ENCODE measurements at places on chromosomes 12 and 14.

- DNase-seq: no peak
These were observed 169.5 kb upstream of the FKBP4 start for GRCh38 chr12:2625289-2625612.

GRCh38 chr12:41142376-41142775, 45.7 kb upstream of the PDZRN4 start:
- DNase-seq: no peak

- no peak for DNase-seq
These were observed 4.4 kb downstream of the AMHR2 start for GRCh38 chr12:53427905-53428594.

GRCh38 chr14:69326611-69327010, 66.7 kb downstream of the GALNT16 start:
- DNase-seq: peak; percentile 28

- no peak for DNase-seq
These were observed 4.0 kb downstream of the LTB4R start for GRCh38 chr14:24315243-24315806.

- no peak for DNase-seq
These were observed 1144.5 kb downstream of the FSCB start for GRCh38 chr14:43362586-43362985.

DNA sequence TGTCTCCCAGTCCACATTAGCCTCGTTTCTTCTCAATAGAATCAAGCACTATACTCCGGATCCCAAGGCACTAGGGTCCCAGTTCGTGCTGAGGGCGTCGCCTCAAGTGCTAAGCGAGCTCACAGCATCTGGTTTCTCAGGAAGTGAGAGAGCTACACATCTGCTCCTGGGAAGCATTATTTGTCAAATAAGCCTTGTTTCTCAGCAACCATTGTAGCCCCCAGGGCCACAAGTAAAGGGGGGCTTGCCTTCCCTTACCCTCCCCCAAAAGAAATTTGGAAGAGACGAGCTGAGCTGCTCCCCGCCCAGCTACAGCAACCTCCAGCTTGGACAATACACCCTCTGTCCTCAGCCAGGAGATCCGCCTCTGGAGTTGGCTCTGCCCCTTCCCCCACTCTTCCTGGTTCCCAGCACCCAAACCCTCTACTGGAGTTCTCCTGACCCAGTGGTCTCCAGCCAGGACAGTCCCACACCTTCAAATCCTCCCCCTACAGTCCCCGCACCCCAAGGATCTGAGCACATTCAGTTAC, 5.7 kb upstream of the TNS2 start:
- DNase-seq: peak; percentile 78

DNA sequence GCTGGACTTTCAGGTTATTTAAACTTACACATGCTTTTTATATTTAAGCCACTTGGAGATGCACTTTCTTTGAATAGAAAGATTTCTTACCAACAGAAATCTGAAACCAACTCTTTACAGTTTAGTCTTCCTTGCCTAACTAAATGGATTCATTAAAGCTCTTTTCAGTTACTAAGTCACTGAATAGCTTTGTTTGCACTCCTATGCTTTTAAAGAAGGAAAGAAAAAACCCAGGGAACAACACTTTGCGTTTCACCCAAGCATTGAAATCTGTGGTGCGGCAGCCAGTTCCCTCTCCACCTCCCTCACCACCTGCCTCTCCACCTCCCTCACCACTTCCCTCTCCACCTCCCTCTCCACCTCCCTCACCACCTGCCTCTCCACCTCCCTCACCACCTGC, 70.3 kb downstream of the RIMBP2 start:
- DNase-seq: no peak

GRCh38 chr12:104835317-104835716, 122.8 kb downstream of the SLC41A2 start:
- no peak for DNase-seq

DNA sequence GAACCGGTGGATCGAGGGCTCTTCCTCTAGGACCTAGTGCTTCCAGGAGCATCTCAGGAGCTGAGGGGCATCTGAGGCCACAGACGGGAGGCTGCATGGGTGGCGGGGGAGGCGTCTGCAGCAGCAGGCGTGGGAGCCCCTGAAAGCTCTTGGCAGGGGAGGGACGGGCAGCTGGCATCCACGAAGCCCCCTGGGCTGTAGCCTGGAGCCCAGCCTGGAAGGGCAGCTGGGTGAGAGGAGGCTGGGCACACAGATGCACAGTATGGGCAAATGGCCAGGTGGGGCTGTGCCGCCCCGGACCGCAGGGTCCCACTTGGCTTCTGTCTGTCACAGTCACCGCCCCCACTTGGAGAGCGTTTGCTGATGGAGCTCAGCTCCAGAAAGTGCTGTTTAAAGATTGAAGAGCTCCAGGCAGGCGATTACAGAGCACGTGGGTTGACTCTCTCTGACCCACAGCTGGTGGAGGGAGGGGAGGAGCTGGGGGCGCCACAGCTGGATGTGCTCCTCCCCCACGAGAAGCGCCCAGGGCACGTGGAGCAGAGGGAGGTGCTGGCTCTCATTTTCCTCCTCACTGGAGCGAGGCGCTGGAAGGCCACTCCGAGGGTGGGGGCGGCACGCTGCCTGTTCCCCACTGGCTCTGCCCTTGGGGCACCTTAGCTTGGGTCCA, 155.0 kb upstream of the C14orf180 start:
- no peak for DNase-seq

DNA sequence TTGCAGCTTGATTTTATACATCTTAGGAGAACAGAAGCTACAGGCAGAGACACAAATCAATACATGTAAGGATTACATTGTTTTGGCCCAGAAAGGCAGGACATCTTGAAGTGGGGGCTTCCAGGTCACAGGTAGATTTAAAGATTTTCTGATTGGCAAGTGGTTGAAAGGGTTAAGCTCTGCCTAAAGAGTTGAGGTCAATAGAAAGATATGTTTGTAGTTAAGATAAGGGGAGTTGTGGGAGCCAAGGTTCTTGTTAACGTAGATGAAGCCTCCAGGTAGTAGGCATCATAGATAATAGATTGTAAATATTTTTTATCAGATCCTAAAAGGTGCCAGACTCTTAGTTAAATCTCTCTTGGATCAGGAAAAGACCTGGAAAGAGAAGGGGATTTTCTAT, 5.5 kb upstream of the DHRS2 start:
- DNase-seq: no peak

DNA sequence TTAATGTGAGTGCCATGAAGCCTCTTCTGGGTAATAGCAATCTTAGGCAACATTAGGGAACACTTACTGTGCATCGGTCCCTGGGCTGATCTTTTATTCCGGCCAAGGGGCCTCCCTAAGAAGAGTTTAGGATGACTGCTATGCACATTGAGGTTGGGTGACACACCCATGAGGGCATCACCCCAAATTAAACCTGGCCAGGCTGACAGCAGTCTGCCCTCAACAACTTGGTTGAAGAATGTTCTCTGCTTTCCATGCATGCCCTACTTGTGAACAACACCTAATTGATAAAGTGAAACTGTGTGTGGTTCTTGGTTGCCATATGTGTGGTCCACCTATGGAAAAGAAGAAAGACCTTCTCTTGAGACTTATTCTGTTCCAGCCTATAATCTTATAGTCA, 1098.0 kb downstream of the BCL11B start:
- DNase-seq: no peak

GRCh38 chr12:124480469-124481256, 86.7 kb downstream of the NCOR2 start:
- no peak for DNase-seq

- no peak for DNase-seq
These were observed 109.6 kb upstream of the SLC38A4 start for GRCh38 chr12:46935271-46935847.

GRCh38 chr14:87998482-87998881, 5.5 kb upstream of the GALC start:
- DNase-seq: no peak

DNA sequence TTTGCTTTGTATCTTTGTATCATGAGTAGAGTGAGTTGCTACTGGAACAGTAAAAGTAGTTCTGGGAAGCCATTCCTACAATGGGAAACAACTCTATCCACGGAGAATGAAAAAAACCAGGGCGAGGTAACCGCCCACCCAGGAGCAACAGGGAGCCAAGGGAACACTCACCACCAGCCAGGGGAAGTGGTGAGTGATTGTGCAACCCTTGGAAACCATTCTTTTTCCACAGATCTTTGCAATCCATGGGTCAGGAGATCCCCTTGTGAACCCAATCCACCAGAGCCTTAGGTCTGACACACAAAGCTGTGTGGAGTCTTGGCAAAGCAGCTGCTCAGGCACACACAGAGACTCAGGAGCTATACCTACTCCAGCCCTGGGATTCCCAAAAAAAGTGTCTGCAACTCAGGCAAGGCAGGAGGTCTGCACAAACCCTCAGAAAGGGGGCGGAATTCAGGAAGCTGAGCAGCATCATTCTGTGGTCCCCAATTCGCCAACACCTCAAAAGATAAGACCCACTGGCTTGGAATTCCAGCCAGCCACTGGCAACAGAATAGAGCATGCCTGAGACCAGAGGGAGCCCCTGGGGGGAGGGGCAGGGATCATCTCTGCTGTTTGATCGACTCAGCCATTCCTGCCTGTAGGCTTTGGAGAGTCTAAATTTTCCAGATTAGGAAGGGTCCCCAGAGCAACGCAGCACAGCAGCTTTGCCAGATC, 52.1 kb upstream of the PPFIA2 start:
- DNase-seq: no peak

GRCh38 chr12:19105463-19105862, 24.1 kb upstream of the PLEKHA5 start:
- no peak for DNase-seq

GRCh38 chr14:96940009-96940408, 142.8 kb downstream of the VRK1 start:
- no peak for DNase-seq

- no peak for DNase-seq
These were observed 162.4 kb downstream of the AKAP6 start for GRCh38 chr14:32491416-32492016.

- DNase-seq: no peak
These were observed 15.9 kb downstream of the PLEKHG3 start for GRCh38 chr14:64720131-64720576.

GRCh38 chr12:116545936-116546335, 13.2 kb upstream of the MAP1LC3B2 start:
- DNase-seq: no peak

DNA sequence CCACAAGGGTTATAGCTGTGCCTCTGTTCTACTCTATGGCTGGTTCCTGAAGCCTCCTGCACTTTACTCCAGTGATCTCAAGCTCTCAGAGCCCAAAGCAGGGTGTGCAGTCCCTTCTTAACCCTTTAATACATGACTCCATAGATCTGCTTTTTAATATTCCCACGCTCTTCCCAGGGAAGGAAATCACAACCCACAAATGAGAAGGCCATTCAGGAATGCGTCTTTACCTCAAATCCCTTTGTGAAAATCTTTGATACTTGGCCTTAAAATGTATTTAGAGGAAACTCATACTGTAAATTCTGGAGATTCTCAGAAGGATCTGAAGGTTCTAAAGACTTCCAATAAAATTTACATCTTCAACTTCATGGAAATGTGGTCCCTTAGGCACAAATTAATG, 17.0 kb downstream of the NID2 start:
- DNase-seq: no peak

GRCh38 chr12:70448371-70448770, 82.3 kb downstream of the KCNMB4 start:
- DNase-seq: no peak

- DNase-seq: no peak
These were observed 461.4 kb upstream of the SYT1 start for GRCh38 chr12:78403136-78403535.

DNA sequence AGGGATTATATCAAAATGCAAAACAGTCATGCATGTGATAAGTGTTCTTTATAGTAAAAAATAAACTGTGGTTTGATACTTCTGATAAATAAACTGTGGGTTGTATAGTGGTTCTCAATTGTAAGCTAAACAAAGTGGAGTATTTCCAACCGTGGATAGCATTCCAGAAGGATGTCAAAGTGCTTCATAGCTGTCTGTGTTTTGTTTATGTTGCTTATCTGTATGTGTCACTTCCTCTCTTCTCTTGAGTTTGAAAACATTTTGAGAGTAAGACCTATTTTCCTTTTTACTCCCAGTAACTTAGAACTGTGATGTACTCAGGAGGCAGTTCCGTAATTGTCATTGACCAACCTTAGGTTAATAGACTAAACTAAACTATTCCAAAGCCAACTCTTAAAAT, 415.8 kb downstream of the TMTC2 start:
- no peak for DNase-seq

DNA sequence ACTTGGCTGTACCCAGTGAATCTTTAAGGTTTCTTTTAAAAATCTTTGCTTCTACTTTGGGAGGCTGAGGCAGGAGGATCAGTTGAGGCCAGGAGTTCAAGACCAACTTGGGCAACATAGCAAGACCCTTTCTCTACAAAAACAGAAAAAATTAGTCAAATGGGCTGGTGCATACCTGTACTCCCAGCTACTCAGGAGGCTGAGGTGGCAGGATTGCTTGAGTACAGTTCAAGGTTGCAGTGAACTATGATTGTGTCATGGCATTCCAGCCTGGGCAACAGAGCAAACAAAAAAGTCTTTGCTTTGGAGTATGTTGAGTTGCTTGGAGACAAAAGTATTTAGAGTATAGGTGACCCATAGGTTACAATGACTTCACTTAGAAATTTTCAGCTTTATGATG, 6.2 kb upstream of the DDX55 start:
- DNase-seq: no peak

- DNase-seq: no peak
These were observed 183.3 kb downstream of the PTPRO start for GRCh38 chr12:15505616-15506015.

- DNase-seq: no peak
These were observed 29.3 kb downstream of the PPM1A start for GRCh38 chr14:60278350-60278749.

GRCh38 chr12:124361074-124361970, 66.4 kb downstream of the RFLNA start:
- DNase-seq: no peak

DNA sequence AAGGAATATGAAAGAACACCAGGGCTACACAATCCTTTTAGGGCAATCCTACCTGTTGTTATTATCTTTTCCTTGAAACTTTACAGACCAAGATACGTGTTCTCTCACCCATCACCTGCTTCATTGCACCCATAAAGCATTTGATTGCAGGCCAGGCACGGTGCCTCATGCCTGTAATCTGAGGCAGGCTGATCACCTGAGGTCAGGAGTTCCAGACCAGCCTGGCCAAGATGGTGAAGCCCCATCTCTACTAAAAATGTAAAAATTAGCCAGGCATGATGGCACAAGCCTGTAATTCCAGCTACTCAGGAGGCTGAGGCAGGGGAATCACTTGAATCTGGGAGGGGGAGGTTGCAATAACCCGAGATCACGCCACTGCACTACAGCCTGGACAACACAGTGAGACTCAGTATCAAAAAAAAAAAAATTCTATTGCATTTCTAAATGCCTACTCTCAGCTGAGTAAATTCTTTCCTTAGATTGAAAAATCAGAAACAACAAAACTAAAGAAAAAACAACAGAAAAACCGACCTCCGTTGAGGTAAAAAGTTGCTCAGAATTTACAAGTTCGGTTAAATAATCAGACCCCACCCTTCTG, 183.7 kb upstream of the TMEM132C start:
- DNase-seq: no peak

- DNase-seq: peak; percentile 61
These were observed 3.3 kb upstream of the SLC22A17 start for GRCh38 chr14:23355871-23356435.

- no peak for DNase-seq
These were observed 19.8 kb downstream of the SLC16A7 start for GRCh38 chr12:59615392-59616165.

Data from left forelimb (tissue), 1 donor.